ENCODE measurements at places on chromosomes 1 and 21. TPM values are rescaled to one million over a fixed set of nuclear protein-coding genes. Genes with fewer than 3 reads are reported as not detected.

Gene FASLG
- not detected for total RNA-seq

- no peak for DNase-seq
These were observed 9.7 kb upstream of the LYST start for GRCh38 chr1:235876402-235876841.

- DNase-seq: no peak
These were observed 6.1 kb downstream of the AGTRAP start for GRCh38 chr1:11741919-11742558.

DNA sequence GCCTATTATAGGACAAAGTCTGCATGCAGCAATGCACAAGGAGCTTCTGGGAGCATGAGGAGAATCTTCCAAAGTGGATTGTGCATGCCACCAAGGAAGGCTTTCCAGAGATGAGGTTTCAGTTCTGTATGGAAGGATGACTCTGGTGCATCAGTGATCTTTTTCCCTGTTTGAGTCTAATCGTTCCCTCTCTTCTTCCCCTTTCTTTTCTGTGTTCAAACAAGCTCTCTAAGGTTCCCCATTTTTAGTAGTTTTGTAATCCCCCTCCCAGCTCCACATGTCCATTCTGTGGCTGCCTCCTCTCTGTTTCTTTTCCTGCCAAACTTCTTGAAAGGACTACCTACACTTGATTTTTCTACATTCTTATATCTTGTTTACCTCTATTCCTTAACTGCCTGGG, 43.3 kb upstream of the USP25 start:
- DNase-seq: no peak

DNA sequence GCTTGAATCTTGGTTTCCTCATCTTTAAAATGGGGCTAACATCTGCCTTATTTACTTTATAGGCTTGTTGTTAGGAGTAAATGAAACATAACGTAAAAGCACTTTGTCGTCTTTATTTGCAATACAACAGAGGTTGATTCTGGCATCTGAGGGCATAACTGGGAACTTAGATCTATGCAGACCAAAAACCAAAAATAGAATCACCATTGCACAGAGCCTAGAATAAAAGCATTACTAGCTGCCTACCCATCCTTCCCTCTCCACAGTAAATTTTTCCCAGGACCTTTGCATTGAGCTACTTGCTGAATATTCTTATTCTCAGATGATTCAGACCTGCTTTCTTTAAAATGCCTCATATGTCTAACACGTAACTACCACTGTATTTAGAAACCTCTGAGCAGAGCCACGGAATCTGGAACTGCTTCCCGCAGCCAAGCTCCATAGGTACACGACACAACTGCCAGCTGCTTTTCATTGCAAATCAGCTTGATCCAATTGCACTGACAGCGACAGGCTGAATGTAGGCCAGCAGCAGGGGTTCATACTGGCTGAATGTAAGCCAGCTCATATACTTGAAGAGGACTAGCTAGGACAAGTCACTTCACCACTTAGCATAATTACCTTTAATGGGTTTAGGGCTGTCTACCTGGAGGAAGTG, 33.2 kb upstream of the SERBP1 start:
- DNase-seq: no peak

GRCh38 chr1:173191011-173191705, 16.0 kb downstream of the TNFSF4 start:
- peak; percentile 68 for DNase-seq

DNA sequence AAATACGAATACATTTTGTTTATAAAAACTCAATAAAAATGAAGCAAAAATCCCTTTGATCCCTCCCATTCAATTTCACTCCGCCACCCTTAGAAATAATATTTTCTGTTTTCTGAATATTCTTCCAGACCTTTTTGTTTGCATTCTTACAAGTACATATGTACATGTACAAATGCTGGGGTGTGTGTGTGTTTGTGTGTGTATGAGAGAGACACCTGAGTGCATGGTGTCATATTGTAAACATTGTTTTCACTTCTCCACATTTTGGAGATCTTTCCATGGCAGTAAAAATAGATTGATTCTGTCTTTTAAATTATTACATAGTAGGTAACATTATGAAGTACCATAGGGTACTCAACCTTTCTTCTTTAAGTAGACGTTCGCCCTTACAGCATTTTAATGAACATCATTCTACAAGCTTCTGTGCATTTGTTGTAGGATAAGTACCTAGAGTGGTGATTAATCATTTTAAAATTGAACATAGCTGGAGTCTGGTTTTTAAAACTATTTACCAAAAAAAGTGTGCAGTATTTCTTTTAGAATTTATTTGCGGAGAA, 1.3 kb upstream of the MPC2 start:
- no peak for DNase-seq

- DNase-seq: no peak
These were observed 177.0 kb upstream of the TNR start for GRCh38 chr1:175920381-175920780.

Gene TAS1R1
- total RNA-seq: not detected

Gene SLC30A10
- total RNA-seq: not detected

- peak; percentile 35 for DNase-seq
These were observed 56.8 kb upstream of the ERRFI1 start for GRCh38 chr1:8082945-8083344.

Gene PLA2G4A
- 0.07 TPM for total RNA-seq

Gene BROX
- 140 TPM for total RNA-seq

- peak; percentile 81 for DNase-seq
These were observed 14.1 kb downstream of the TTC3 start for GRCh38 chr21:37087188-37087587.

Gene PCBP3
- total RNA-seq: 0.31 TPM

Gene KRTAP13-2
- not detected for total RNA-seq

GRCh38 chr1:229251185-229251584, 19.7 kb upstream of the RAB4A start:
- no peak for DNase-seq

- no peak for DNase-seq
These were observed 165.3 kb upstream of the SYT6 start for GRCh38 chr1:114318961-114319360.

DNA sequence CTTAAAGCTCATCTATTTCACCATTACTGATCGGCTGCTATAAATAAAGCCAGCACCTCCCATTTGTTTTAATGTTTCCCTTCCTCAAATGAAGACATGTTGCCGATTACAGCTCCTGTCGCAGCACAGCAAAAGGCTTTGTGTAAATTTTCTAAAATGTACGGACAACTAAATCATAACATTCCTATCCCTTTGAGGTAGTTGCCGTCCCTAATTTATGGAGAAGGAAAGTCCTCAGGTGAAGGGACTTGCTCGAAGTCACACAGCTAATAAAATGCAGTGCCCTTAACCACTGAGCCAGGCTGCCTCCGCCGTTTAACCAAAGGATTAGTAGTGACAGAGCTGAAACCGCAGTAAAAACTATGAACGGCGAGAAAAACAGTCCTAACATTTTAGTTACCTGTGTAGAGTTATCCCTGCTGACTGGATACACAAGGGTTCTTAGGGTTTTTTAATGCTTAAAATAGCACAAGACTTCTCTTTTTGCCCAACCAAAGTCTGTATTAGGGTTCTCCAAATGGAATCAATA, 871 bp downstream of the PINK1 start:
- no peak for DNase-seq

Gene DISP1
- 5.0 TPM for total RNA-seq

DNA sequence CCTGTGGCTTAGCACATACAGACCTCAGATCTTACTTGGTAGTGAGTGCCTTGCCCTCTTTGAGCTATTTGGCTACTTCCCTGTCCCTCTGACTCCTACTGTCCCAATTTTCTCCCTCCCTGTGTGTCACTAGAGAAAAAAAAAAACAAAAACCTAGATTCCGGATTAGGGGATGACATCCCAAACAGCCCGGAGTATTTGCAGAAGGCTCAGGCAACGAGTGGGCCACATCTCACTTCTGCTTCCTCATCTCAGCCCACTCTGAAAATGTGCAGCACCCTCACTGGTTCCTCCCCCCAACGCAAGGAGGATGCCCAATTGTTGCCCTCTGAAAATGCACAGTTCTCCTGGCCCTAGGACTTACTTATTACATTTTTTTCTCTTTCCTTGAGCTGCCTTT, 4.9 kb downstream of the NHLH1 start:
- no peak for DNase-seq

Gene PDC
- total RNA-seq: not detected

Gene LIX1L
- total RNA-seq: 33.9 TPM

Gene PRR9
- not detected for total RNA-seq

Gene GBP2
- 7.8 TPM for total RNA-seq

- DNase-seq: no peak
These were observed 11.8 kb downstream of the RTCA start for GRCh38 chr1:100277866-100278265.

Gene FCRL1
- not detected for total RNA-seq

DNA sequence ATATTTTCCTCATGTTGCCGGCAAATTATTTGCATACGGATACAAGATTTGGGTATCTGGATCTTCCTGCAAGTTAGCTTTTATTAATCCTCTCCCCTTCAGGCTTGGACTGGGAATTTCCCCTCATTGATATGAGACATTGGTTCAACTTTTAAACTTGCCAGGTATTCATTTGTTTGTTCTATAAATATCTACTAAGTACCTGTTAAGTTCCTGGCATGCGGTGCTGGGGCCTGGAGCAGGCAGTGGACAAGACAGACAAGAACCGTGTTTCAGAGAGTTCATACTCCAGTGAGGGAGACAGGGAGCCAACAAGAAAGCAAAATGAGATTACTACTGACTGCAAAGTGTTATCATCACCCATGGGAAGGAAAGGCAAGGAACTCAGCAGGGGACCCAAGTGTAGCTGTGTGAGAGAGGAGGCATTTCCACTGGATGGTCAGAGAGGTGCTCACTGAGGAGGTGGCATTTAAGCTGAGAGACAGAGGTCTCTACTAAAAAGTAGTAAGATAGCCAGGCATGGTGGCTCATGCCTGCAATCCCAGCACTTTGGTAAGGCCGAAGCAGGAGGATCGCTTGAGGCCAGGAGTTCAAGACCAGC, 39.1 kb upstream of the FHAD1 start:
- no peak for DNase-seq

GRCh38 chr1:157105298-157105987, 5.8 kb upstream of the ETV3L start:
- no peak for DNase-seq

Gene IL22RA1
- 2.1 TPM for total RNA-seq

- no peak for DNase-seq
These were observed 28.1 kb upstream of the ZYG11A start for GRCh38 chr1:52814465-52814864.
